Tibial nerve (tissue), 4 donors: ENCODE measurements at places on chromosomes 16 and 17.

DNA sequence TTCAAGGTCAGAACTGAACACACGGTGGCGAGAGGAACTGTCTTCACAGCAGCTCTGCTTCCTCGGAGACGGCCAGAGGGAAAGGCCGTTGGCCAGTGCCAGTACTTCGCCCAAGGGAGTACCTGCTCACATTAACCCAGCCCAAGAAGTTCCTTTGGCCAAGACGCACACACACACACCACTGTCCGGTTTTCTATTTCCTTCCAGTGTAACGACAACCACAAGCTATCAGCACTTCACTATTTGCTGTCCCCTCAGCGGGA is 744 bp upstream of the GGNBP2 start:
- DNase-seq: no peak

DNA sequence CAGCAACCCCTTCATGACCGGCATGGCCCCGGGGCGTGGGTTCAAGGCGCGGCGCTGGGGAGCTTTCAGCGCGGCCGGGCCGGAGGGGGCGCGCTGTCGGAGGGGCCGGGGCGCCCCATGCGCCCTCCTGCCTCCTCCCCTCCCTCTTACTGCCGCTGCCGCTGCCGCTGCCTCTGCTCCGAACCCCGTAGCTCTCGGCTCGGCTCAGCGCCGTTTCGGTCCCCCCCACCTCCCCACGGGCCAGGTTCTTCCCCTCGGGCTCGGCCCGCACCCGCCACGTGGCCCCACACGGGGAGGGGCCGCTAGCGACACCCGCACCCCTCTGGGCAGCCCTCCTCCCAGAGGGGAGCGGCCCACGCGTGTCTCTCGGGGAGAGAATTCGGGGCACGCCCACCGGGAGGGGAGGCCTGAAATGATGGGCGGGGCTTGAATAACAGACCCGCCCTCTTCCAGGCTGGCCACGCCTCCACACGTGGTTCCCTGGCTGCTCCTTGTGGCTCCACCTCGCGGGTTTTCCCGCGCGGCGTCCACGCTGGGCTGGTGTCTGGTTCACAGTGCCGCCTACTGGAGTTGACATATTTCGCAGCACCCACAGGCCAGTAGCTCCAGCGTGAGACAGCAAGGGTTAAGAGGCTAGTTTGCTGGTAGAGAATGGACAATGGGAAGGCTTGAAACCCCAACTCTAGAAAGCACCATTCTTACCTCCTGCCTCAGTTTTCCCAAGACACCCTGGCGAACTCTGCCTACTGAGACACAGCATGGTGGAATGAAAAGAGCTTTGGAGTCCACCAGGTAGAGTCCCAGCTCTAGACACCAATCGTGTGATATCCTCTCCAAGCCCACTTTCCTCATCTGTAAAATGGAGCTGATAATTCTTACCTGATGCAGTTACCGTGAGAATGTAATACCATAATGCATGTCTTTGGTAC is at the start of gene KCNH4:
Gene KCNH4, minus strand, starts transcription at position 221 of the 929 bp plus-strand sequence. Its CDS starts 197 bp downstream, at position 24.
- DNase-seq: peak; percentile 49

DNA sequence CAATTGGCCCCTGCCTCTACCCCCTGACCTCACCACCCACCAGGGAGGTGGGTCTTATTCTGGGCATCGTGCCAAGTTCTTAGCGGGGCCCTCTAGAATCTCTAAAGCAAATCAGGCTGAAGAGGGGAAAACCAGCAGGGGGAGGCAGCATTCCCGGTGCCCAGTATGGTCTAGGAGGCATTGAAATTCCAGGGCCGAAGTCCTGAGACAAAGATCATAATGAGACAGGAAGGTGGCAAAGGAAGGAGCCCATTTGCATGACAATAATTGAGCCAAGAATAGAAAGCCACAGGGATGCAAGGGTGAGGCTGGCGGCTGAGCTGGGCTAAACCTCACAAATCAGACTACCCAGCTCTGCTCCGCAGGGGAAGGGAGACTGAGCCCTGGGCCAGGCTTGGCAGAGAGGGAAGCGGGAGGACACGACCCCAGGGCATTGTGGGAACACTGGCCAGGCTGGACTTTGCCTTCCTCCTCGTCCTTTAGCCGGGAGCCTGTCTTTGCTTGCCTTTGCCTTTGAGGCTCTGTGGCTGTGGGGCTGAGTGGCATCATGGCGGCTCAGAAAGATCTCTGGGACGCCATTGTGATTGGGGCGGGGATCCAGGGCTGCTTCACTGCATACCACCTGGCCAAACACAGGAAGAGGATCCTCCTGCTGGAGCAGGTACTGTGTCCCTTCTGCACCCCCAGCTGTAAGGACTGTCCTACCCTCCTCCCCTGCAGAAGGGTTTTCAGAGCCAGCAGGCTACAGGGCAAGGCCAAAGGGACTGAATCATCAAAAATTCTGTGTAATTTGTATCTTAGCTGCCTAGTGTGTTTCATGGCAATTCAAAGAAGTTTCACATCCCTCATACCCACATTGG is at the start of gene PIPOX:
Gene PIPOX, plus strand, starts transcription at position 463 of the 860 bp plus-strand sequence. Its CDS starts 85 bp downstream, at position 548.
- DNase-seq: no peak

DNA sequence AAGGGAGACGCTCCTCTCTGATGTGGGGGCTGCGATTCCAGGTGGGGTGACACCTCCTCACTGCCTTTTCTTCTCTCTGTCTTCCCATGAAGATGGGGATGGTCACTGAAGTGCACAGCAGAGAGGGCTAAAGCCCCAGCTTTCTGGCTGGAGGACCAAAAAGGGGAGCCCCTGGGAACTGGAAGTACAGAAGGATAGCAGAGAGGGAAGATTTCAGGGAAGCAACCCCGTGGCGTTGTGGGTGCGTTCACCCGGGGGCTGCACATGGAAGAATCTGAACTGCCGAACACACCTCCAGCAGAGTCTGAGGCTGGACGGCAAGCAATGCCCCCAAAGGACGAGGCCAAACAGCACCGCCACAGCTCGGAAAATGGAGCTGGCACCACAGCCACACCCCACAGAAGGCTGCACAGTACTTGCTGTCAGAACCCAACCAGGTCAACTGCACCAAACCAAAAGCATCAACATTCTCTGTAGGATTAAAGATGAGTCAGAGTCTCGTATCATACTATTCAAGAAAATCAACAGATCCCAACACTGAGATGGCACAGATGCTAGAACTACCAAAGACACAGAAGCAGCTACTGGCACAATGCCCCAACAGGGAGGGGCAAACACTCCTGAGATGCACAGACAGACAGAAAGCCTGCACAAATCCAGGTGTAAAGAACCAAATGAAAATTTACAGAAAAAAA is 49.9 kb downstream of the MAP1LC3B start:
- DNase-seq: no peak

DNA sequence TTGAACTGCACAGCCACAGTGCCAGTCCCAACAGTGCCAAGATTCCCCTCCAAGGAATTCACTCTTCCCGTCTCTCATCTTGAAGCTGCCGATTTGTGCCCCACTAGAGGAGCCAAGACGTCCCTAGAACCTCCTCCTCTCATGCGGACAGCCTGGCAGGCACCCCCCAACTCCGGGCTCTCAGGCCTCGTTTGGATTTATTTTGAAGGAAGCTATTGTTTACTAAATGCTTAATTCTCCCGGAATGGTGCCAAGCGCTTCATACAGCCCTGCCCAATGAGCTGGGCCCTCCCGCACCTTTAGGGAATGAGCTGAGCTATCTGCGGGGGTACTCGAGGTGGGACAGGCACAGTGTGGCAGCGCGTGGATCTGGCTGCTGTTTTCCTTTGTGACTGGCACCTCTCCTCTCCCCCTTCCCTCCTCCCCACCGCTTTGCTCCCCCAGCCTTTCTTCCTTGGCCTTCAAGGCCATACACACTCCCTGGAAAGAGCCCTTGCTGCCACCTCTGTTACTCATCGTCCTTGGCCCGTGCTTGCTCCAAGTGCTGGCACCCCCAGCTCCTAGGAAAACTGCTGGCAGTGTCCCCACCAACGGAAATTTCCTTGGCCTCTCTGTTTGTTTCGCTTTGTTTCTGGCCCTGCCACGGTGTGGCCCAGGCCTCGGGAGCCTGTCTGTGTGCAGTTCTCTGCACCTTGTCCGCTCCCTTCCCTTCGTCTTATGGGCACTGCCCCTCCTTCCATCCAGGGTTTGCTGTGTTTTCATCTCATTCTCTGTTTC is 49.9 kb upstream of the CDR2 start:
- DNase-seq: no peak

DNA sequence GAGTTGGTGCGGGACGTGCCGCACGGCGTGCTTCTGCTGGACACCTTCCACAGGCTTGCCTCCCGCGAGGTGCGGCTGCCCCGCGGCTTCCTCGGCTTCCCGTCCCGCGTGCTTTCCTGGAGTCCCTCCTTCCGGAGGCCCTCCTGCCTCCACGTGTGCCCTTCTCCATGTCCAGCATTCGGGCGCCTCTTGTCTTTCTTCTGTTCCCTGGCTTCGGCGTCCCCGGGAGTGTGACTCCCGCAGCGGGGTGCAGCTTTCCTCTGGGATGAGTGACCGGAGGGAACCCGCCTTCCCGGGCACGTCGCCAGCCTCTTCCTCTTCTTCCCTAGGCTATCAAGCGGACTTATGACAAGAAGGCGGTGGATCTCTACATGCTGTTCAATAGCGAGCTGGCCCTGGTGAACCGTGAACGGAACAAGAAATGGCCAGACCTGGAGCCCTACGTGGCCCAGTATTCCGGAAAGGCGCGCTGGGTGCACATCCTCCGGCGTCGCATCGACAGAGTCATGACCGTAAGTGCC is 23.0 kb downstream of the DNAH2 start:
- no peak for DNase-seq

GRCh38 chr16:72665701-72666100 is 382.2 kb downstream of the ZFHX3 start:
- DNase-seq: no peak

DNA sequence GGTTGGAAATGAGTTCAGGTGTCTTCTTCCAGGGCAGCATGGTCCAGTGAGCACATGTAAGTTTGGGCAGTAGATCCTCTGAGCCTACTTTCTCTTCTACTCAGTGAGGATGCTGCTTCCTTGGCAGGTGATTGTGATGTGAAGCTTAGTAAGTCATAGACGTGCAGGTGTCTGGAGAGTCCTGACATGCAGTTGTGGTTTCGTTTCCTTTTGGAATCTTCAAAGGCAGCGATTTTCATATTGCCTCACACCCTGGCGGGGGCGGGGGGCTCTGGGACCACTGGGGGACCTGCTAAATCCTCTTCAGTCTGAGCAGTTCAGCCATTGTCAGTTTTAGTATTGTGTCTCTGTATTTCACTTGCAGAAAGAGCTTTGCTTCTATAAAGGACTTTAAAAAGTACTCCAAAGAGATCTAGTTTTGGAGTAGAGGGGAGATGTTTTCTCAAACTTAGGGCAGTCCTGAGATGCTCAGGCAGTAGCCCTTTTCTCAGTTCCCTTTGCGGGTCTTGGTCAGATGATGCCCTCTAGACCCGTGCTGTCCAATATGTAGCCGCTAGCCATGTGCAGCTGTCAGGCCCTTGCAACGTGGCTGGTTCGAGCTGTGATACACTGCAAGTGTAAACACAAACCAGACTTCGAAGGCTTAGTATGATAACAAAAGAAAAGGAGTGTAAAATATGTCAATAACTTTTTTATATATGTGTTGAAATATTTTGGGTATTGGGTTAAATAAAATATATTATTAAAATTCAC is 4.0 kb upstream of the CDK5R1 start:
- no peak for DNase-seq

GRCh38 chr16:89602273-89602951 is 11.0 kb upstream of the DPEP1 start:
- no peak for DNase-seq

DNA sequence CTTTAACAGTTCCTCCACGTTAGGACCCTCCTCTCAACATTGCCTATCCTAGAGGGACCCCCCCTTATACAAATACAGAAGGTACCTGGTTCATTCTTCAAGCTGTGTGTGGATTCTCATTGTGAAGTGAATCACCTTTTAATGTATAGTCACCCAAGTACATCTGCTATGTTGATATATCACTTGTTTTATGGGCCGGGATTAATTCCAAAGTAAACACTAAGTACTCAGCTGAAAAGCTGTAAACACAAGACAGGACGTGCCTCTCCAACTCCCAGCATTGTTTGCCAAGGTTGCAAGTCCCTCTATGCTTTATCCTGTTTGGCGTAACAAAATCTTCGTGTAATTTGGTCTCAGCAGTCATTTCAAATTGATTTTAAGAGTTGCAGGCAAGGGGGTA is 123.6 kb downstream of the RBFOX1 start:
- no peak for DNase-seq

DNA sequence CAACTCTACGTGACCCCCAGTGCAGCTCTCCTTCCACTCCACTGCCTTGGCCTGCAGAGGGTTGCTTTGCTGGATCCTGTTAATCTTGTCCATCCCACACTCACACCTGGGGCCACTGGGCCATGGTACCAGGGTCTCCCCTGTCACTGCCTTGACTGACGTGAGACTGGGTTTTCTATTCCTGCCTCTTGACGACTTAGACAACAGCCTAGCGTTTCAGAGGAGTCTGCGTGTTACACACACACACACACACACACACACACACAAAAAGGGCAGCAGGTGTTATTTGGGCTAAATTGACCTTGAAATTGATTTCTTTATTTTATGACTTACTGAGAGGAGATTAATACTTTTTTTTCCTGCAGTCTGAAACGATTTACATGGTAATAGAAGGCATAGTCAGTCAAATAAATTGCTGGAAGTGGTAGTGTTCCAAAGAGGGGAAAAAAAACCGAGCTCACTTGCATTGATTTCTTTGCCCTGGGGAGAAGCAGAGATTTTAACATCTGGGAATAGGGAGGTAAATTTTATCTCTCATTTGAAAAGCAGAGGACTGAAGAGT is 492.3 kb upstream of the EEF2KMT start:
- no peak for DNase-seq

GRCh38 chr17:11948789-11949188 is 48.5 kb downstream of the ZNF18 start:
- no peak for DNase-seq

DNA sequence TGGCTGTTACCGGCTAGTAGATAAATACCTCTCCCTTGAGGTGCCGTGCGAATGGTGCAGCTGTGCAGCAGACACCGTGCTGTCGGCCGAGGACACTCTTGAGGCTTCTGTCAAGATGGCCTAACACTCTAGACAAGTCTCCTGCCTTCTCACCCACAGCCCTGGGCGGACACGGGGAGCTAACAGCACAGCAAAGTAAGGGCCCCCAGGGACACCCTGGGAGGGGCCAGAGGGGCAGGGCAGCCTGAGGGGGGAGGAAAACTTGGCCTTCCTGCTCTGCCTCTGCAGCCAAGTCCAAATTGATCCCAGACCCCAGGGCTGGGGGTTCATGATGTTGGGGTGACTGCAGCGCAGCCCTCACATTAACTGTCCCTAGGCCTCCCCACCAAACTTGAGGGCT is 210.2 kb downstream of the RPTOR start:
- no peak for DNase-seq

GRCh38 chr17:83160443-83161297 is 81.3 kb downstream of the METRNL start:
- no peak for DNase-seq

DNA sequence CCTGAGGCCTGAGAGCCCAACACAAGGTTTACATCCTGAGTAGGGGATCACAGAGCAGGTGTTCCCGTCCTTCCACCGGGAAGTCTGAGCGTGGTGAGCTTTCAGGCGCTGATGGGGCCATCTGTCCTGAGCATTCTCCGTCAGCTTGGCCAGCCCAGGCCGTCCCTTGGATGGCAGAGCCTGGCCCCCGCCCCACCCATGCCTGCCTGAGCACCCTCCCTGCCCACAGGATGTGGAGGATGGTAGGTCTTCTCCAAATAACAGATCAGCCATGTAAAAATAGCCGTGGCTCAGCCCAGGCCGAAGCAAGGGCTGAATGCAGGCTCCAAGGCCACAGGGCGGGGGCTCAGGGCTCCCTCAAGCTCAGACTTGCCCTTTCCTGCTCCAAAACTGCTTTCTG is 20.2 kb downstream of the SPNS2 start:
- DNase-seq: no peak

- DNase-seq: no peak
Measured at GRCh38 chr16:77276661-77277060, 77.5 kb downstream of the SYCE1L start.
